Activated naive CD8-positive, alpha-beta T cell treated with anti-CD3 and anti-CD28 coated beads, Interleukin-2, amount 10 ng/mL, durations not matched to agents 7 days and 5 days (primary cell): ENCODE measurements at places on chromosomes 1 and 21.
A peak's percentile ranks its signal among the peaks of the same experiment; 100 is the strongest.

DNA sequence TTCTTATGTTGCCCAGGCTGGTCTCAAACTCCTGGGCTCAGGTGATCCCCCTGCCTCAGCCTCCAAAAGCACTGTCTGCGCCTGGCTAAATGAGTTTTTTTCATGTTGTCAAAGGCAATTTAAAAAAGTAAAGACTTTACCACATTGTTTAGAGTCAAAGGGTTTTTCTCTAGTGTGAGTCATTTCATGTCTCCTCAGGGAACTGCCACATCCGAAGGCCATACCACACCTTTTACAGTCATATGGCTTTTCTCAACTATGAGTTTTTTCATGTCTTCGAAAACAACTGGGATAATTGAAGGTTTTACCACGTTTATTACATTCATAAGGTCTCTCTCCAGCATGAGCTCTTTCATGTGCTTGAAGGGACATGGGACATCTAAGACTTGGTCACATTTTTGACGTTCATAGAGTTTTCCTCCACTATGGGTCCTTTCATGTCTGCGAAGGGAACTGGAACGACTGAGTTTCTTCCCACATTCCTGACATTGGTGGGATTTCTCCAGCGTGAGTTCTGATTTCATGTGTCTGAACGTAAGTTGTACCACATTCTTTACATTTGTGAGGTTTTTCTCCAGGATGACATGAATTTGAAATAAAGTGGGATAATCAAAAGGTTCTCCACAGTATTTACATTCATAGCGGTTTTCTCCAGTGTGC is 65.6 kb downstream of the UCHL5 start:
- DNase-seq, result no peak

GRCh38 chr1:207711285-207711684 is 40.6 kb upstream of the CD46 start:
- no peak for DNase-seq

DNA sequence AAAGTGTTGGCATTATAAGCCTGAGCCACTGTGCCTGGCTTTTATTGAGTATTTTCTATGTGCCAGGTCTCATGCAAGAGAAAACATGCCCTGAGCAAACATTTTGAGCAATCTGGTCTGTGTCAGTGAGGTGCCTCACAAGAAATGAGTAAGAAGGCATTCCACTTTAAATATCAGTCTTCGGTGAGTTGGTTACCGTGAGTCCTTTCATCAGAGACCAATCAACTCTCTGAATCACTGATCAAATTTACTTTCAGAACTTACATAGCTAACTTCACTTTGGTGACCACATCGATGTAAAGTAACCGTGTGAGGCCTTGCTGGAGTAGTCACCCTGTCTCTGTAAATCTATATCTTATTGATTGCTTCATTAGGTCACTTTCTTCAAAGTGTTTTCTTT is 14.3 kb upstream of the DDX59 start:
- DNase-seq, result no peak

DNA sequence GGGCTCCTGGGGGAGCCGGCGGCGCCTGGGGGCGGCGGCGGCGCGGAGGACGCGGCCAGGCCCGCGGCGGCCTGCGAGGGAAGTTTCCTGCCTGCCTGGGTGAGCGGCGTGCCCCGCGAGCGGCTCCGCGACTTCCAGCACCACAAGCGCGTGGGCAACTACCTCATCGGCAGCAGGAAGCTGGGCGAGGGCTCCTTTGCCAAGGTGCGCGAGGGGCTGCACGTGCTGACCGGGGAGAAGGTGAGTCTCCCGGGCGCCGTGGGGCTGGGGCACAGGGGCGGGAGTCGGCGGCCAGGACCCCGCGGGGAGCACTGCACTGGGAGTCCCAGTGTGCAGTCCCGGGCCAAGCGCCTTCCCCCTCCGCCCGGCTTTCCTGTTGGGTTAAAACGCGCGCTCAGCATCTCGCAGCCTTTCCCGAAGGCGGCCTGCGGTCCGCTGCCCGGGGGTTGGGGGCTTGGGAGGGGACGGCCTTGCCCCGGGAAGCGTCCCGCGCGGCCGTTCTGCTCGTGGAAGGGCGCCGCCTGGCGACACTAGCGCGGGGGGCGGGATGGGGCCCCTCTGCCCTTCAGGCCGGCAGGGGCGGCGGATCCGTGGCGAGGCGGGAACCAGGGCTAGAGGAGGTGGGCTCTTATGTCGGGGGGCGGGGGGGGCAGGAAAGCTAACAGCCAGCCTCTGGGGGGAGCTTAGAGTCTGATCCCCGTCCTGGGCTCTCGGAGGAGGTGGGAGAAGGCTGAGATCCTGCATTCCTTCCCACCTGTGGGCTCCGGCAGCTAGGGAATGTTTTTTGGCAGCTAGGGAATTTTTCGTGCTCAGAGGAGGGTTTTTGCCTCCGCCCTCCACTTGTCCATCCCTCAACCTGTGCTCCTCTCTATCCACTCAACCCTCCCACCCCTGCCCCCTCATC is 1.1 kb downstream of the HUNK start:
- peak; percentile 78 for DNase-seq

DNA sequence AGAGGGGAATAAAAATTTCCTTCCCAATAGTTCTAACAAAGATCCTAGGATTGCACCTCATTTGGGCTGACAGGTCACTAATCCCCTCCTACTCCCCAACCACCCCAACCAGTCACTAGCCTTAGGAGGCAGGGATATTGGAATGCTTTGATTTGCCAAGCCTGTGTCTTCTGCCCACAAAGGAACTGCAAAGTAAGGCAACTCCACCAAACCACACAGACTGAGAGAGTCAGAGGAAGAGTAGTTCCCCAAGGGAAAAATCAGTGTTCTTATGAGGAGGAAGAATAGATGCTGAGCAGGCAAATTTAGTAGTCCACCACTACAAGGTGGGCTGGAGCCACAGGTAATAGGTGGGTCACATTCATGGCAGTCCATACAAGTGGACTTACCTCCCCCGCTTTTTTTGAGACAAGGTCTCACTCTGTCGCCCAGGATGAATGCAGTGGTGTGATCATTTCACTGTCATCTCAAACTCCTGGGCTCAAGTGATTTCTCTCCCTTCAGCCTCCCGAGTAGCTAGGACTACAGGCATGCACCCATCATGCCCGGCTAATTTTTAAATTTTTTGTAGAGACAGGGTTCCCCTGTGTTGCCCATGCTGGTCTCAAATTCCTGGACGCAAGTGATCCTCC is 3.7 kb upstream of the TMEM39B start:
- no peak for DNase-seq

DNA sequence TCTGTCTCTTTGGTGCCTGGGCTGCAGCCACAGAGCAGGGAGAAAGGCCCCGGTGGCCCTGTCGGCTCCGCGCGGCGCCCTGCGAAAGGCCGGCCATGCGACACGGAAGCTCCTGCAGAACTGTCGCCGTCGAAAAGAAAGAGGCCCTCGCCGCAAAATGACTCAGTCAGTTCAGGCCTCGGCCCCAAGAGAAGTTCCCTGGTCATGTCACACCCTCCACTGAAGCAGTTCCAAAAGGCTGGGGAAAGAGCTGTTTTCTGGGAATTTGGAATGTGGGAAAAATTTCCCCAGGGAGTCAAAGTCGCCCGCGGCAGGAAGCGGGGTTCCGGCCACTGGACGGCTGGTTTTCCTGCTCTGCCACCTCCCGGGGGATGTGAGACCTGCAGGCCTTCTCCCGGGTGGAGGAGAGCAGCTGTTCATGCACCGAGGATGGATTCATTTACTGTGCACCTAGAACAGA is 115.8 kb upstream of the ZNF678 start:
- no peak for DNase-seq

DNA sequence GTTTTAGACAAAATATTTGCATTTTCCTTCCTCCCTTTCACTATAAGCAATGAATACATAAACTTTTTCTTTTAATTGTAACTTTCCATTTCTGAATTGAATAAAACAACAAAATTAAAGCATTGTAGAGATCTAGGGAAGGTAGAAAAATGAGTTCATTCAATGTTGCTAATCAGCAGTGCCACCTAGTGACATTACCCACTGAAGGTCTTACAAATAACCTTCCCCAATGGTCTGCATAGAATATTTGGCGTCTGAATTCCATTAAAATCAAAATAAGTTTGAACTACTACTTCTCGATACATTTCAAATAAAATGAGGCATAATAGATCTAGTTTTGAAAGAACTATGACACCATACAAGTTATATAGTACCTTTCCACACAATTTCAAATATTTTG is 19.6 kb downstream of the FH start:
- DNase-seq, result no peak

GRCh38 chr1:51316113-51316845 is 14.1 kb downstream of the TTC39A start:
- no peak for DNase-seq

- no peak for DNase-seq
These were observed 465.6 kb upstream of the ADGRL4 start for GRCh38 chr1:79472067-79472656.

GRCh38 chr1:10056599-10056987 is 23.8 kb downstream of the UBE4B start:
- DNase-seq, result no peak

DNA sequence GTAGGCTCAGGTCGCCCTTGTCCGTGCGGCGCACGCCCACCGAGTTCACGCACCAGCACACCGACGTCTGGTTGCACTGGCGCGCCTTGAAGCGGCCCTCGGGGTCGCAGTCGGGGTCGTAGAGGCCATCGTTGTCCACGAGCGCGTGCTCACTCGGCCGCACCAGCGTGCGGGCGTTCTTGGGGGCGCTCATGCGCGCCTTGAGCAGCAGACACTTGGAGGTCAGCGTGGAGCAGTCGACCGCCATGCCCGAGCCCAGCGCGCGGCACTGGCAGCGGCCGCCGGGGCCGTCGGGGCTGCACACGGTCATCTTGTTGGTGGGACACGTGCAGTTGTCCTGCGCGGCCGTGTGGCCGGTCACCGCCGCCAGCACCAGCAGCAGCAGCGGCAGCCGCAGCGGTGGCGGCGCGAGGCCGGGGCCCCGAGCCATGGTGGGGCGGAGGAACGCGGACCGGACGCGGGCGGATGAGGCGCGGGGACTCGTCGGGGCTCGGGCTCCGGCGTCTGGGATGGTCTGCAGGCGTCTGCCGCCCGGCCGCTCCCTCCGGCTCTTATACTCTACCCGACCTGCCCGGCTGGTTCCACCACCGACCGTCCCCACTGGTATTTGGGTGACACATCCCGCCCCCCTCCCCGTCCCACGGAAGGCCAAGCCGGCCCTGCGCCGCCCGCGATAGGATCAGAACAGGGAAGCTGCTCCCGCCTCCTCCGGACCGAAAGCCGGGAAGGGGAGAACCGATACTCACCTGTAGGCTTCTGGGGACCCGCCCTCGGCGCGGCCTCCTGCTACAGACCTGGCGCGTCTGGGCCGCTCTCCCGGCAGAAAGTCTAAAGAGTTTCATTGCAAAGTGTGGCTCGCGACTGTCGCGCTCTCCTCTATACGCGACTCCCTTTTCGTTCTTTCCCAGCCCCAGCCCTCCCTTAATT is at the start of gene TACSTD2:
TACSTD2 (minus strand) TSS at position 526 of the 927 bp plus-strand sequence; CDS start at position 430, 96 bp downstream.
- DNase-seq, result peak; percentile 41

GRCh38 chr1:15684468-15685291 is 560 bp downstream of the PLEKHM2 start:
- peak; percentile 65 for DNase-seq

DNA sequence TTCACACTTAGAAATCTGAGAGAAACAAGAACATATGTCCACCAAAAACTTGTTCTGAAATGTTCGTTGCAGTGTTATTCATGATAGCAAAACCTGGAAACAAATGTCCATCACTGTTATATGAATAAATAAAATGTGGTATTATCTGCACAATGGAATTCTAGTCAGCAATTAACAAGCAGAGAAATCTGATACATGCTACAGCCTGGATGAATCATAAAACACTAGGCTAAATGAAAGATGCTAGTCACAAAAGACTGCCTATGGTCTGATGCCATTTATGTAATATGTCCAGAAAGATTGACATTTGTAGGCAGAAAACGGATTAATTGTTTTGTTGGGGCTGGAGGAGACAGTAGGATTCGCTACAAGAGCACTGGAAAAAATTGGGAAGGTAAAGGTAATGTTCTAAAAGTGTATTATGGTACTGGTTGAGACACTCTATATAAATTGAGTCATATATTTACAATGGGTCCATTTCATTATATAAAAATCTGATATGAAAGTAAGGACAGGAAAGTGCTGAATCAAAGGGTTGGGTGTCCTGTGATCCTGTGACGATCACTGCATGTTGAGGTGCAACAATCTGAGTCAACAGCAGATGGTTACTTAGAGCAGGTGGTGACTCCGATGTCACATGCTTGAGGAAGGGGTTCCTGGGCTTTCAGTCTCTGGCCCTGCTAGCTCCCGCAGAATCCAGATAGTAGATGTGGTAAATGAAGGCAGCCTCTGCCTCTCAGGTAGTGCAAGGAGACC is 102.1 kb upstream of the NBPF4 start:
- DNase-seq, result no peak

DNA sequence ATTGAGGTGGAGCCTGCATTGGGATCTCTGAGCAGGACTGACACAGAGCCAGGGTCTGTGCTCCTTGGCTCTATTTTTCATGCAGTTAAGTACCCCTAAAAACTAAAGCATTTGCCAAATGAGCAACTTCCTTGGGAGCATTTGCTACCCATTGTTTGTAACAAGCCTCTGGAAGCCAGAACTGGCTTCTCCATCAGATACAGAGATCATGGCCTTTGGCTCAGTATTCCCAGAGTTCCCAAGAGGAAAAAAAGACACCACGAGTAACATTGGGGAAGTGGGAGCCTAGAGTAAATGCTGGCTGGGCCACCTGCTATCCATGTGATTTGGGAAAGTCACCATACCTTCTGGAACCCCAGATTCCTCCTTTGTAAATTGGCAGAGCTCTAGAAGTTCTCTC is 44.8 kb downstream of the OPTC start:
- no peak for DNase-seq

- no peak for DNase-seq
These were observed 18.1 kb downstream of the URB2 start for GRCh38 chr1:229643996-229644745.

- no peak for DNase-seq
These were observed 13.9 kb upstream of the CD53 start for GRCh38 chr1:110859062-110859461.

- DNase-seq, result no peak
These were observed 1.2 kb downstream of the CCNL2 start for GRCh38 chr1:1397839-1398523.

- DNase-seq, result no peak
These were observed 115.6 kb upstream of the GUCA2B start for GRCh38 chr1:42037586-42037985.

DNA sequence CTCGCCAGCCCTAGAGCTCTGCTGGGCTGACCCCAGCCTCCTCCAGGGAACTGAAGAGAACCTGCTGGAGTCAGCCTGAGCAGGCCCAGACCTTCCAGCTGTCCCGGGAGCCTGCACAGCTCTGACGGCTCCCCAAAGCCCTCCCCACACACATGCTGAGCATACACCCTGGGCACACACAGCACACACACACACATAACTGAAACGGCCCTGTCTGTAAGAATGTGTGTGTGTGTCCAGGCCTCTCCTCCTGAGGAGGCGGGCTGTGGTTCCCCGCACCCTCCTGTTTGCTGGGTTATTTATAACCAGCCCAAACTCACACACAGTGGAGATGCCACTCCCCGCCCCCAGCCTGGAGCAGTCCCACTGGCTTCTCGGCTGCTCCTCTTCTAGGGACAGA is 20.2 kb downstream of the SDC3 start:
- DNase-seq, result no peak

GRCh38 chr1:85278853-85279314 is 2.5 kb upstream of the BCL10 start:
- DNase-seq, result no peak

GRCh38 chr1:50368179-50369007 is 54.9 kb downstream of the DMRTA2 start:
- peak; percentile 50 for DNase-seq

GRCh38 chr1:81369833-81370232 is 430.9 kb upstream of the ADGRL2 start:
- DNase-seq, result no peak

- no peak for DNase-seq
These were observed 72.9 kb downstream of the SIK1 start for GRCh38 chr21:43354026-43354420.
